ENCODE measurements at places on chromosomes 2 and 18. TPM values are rescaled to one million over a fixed set of nuclear protein-coding genes. Genes with fewer than 3 reads are reported as not detected.

- no peaks in the 10 kb centered on the region for H3K27me3 ChIP-seq
- no peaks in the 10 kb centered on the region for H3K36me3 ChIP-seq
- DNase-seq, result no peak
- H3K4me3 ChIP-seq, result no peak overlapping the region
- no peaks in the 10 kb centered on the region for H3K4me1 ChIP-seq
- H3K27ac ChIP-seq, result no peak overlapping the region
Measured at GRCh38 chr2:142914507-142915313, 37.2 kb downstream of the KYNU start.

- H3K36me3 ChIP-seq, result no peaks in the 10 kb centered on the region
- H3K27me3 ChIP-seq, result no peaks in the 10 kb centered on the region
- no peaks in the 10 kb centered on the region for H3K4me1 ChIP-seq
- H3K4me3 ChIP-seq, result no peak overlapping the region
- no peak overlapping the region for H3K27ac ChIP-seq
- no peak for DNase-seq
Measured at GRCh38 chr2:48240912-48241311, 289.0 kb upstream of the STON1 start.

GRCh38 chr18:76379226-76380126, 115.6 kb downstream of the ZNF516 start:
- no peaks in the 10 kb centered on the region for H3K27me3 ChIP-seq
- no peak overlapping the region for H3K27ac ChIP-seq
- H3K4me3 ChIP-seq, result no peak overlapping the region
- no peak for DNase-seq

DNA sequence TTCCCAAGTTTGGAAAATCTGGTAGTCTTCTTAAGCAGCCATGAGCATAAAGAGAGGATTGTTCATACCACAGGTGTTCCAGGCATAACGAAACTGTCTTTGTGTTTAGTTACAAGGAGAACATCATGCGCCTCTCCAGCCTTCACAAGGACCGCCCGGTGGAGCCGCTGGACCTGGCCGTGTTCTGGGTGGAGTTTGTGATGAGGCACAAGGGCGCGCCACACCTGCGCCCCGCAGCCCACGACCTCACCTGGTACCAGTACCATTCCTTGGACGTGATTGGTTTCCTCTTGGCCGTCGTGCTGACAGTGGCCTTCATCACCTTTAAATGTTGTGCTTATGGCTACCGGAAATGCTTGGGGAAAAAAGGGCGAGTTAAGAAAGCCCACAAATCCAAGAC, 6.0 kb upstream of the MROH2A start:
- no peak overlapping the region for H3K4me3 ChIP-seq
- no peaks in the 10 kb centered on the region for H3K36me3 ChIP-seq
- H3K27ac ChIP-seq, result no peak overlapping the region
- H3K27me3 ChIP-seq, result no peaks in the 10 kb centered on the region
- no peak for DNase-seq

GRCh38 chr18:69898241-69898861, 49.3 kb downstream of the CD226 start:
- H3K4me3 ChIP-seq, result no peak overlapping the region
- H3K4me1 ChIP-seq, result peaks cover 8% of the 10 kb centered on the region
- no peaks in the 10 kb centered on the region for H3K27me3 ChIP-seq
- peak overlapping the region; percentile 18 for H3K27ac ChIP-seq

- no peak overlapping the region for H3K27ac ChIP-seq
- no peak overlapping the region for H3K4me3 ChIP-seq
- DNase-seq, result no peak
- H3K4me1 ChIP-seq, result peaks cover 5% of the 10 kb centered on the region
- no peaks in the 10 kb centered on the region for H3K36me3 ChIP-seq
- no peaks in the 10 kb centered on the region for H3K27me3 ChIP-seq
Measured at GRCh38 chr2:240159251-240159839, 18.9 kb upstream of the OTOS start.

DNA sequence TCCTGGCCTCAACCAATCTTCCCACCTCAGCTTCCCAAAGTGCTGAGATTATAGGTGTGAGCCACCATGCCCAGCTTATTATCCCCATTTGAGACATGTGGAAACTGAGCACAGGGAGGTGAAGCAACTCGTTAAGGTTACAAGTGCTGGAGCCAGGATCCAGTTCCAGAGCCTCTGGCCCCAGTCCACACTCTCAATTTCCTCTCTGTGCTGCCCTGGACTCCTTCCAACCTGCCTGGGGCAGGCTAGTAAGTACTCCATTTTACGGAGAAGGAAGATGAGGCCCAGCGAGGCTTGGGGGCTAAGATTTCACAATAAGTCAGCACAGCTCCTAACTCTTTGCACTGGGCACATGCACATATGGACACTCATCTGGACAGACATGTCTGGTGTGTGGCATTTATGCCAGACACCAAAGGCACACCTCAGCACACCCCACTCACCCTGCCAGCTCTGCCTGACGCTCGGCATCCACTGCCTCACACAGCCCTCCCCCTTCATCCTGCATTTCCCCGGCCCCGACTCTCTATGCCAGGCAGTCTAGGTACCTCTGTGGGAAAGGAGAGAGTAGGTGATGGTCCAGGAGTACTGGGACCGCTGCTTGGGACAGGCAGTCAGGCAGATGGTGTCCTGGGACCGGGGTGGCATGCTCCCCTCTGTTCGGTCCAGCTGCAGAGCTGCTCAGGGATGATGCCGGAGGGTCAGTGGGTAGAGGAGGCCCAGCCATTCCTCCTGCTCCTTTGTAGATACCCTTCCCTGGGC, 20.5 kb downstream of the CFAP65 start:
- H3K4me3 ChIP-seq, result no peak overlapping the region
- H3K4me1 ChIP-seq, result no peaks in the 10 kb centered on the region
- no peaks in the 10 kb centered on the region for H3K36me3 ChIP-seq
- no peak overlapping the region for H3K27ac ChIP-seq
- DNase-seq, result no peak

- H3K4me1 ChIP-seq, result no peaks in the 10 kb centered on the region
- DNase-seq, result no peak
- H3K27me3 ChIP-seq, result no peaks in the 10 kb centered on the region
- H3K27ac ChIP-seq, result no peak overlapping the region
Measured at GRCh38 chr2:128834880-128835252, 516.2 kb upstream of the HS6ST1 start.

GRCh38 chr18:24398540-24398939, 916 bp upstream of the OSBPL1A start:
- H3K4me1 ChIP-seq, result peaks cover 10% of the 10 kb centered on the region
- H3K27ac ChIP-seq, result no peak overlapping the region
- no peaks in the 10 kb centered on the region for H3K27me3 ChIP-seq
- no peak overlapping the region for H3K4me3 ChIP-seq
- DNase-seq, result no peak
- no peaks in the 10 kb centered on the region for H3K36me3 ChIP-seq

DNA sequence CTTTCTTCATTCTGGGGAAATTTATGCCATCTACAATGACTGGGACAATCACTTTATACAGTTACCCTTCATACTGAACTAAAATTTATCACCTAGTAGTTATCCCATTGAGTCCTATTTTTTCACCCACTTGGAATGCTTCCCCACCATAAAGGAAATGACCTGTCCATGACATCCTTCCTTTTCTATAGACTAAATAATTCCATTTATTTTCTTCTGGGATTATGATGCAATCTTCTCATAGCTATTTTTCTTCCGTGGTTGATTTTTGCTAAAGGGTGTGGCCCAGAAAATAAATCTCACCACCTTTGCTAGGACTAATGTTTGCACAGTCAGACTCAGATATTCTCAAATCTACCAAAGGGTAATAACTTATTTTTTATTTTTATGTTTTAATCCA, 186.1 kb upstream of the NRXN1 start:
- no peak for DNase-seq
- H3K4me1 ChIP-seq, result peaks cover 5% of the 10 kb centered on the region
- H3K4me3 ChIP-seq, result no peak overlapping the region
- H3K27ac ChIP-seq, result no peak overlapping the region
- no peaks in the 10 kb centered on the region for H3K36me3 ChIP-seq

DNA sequence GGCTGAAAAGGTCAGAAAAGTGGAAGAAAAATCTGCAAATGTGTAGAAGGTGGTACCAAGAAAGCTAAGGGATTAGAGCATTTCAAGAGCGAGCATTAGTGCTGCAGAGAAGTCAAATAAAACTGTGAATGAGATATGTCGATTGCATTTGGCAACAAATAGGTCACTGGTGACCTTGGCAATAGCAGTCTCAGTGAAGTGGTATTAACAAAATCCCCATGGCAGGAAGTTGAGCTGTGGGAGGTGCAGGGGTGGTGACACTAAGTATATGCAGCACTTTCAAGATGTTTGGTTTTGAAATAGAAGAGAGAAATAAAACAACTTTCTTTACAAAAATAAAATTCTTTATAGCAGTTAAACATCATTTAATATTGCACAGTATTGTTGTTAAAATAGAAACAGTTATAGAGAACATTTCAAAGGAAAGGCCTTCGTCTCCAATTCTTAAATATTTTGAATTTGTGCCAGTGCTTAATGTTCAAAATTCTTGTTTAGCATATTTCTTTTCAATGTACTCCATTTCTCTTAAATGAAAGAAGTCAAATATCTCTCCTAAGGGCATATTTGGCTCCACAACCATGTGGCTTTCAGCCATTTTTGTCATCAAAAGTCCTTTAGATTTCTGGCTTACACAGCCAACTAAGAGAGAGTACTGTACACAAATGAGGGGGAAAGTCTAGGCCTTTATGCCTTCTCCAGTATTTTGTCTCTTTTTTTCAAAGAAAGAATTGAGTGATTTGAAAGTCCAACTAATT, 443.0 kb upstream of the MMADHC start:
- no peak overlapping the region for H3K27ac ChIP-seq
- no peaks in the 10 kb centered on the region for H3K36me3 ChIP-seq
- peak; percentile 39 for DNase-seq

- H3K27me3 ChIP-seq, result no peaks in the 10 kb centered on the region
- no peaks in the 10 kb centered on the region for H3K36me3 ChIP-seq
- no peaks in the 10 kb centered on the region for H3K4me1 ChIP-seq
- DNase-seq, result no peak
- H3K27ac ChIP-seq, result no peak overlapping the region
Measured at GRCh38 chr2:212114489-212114888, 424.1 kb downstream of the ERBB4 start.

DNA sequence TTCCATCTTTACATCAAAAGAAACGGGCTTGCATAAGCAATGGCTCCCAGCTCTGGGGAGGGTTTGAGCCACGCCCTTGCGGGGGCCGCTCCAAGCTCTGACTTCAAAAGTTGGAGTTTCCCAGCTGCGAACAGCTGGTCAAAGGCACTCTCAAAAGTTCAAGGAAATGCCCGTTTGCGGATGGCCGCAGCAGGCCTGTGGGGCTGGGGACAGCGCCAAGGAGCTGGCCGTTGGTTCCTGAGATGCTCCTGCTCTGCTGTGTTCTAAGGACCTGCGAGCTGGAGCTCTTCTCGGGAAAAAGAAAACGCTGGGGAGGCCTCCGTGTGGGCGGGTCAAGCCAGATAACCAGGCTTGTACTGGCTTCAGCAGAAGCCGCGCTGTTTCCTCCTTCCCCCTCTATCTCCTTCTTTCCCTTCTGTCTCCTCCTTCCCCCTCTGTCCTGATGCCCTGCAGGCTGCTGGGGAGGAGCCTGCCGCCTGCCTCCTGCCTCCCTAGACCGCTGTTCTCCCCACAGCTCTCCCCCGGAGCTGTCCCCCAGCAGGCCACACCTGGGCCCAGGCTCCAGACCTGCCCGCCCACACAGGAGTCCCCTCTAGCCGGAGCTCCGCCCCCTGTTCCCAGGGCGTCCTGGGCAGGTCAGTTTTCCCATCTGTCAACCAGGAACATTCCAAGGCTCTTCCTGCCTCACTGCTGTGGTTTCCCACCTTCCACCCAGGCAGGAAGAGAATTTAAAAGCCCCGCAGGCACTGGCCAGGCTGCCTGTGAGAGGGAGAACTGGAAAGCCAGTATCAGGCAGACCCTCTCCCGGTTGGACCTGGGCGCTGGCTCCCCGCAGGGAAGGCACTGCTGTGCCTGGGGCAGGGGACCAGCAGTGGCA, 14.1 kb downstream of the KLF11 start:
- H3K27ac ChIP-seq, result peak overlapping the region; percentile 32
- peak; percentile 79 for DNase-seq
- H3K4me1 ChIP-seq, result peaks cover 13% of the 10 kb centered on the region
- H3K4me3 ChIP-seq, result no peak overlapping the region
- H3K27me3 ChIP-seq, result no peaks in the 10 kb centered on the region

Gene ONECUT2
- 0.79 TPM for total RNA-seq

Gene CDCA7
- total RNA-seq, result 14.6 TPM

Gene MPV17
- total RNA-seq, result 72.3 TPM

Gene CRIM1
- total RNA-seq, result 94.1 TPM

Gene C1GALT1C1L
- 3.1 TPM for total RNA-seq

Gene B3GNT7
- 3.3 TPM for total RNA-seq

Gene AFF3
- 34.4 TPM for total RNA-seq

Gene EFHD1
- total RNA-seq, result 22.9 TPM

Gene IL1RL1
- 5.8 TPM for total RNA-seq

Gene ANKAR
- total RNA-seq, result 32.8 TPM

Gene CFAP65
- 15.5 TPM for total RNA-seq

Gene GDF7
- total RNA-seq, result 1.1 TPM

All from testis (tissue), 5 donors.